ENCODE measurements at places on chromosomes 11 and 22.

DNA sequence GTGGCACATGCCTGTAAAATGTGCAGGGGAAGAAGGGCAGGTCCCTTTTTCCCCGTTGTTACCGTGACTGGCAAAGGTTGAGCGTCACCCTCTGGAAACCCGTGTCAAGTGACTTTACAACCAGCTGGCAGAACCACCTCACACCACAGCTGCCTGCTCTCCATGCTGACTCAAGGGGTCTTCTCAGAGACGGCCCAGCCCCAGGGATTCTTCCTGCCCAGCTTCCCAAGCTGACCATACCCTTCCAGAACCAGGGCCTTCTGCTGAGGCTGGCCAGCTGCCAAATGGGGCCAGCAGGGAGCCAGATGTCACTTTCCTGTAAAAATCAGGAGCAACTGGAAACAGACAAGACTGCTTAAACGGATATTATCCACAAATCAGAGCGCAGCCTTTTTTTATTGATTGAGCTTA is 6.3 kb downstream of the PC start:
- peak; percentile 55 for DNase-seq

- peak; percentile 92 for DNase-seq
Observed at GRCh38 chr11:95912902-95913560, 10.9 kb downstream of the MTMR2 start.

DNA sequence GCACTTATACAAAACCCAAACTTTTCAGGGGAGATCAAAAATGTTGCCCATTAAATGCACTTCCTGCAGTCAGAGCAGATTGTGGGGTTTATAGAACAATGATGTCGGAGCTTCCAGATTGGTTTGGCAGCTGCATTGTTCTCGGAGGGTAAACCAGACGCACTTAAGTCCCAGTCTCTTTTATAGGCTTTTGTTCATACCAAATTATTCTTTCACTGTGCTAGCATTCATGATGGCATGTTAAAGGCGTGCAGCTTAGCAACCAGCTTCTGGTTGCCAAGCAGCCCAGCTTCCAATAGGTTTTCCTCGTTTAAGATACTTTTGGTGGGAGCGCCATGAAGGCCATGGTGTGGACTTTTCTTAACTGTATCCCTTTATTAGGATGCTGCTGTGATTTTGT is 40.9 kb downstream of the ZC3H12C start:
- no peak for DNase-seq

GRCh38 chr11:1131033-1131911 is 26.5 kb upstream of the MUC5AC start:
- DNase-seq = no peak

- no peak for DNase-seq
Observed at GRCh38 chr11:11397036-11397415, 44.0 kb upstream of the CSNK2A3 start.

DNA sequence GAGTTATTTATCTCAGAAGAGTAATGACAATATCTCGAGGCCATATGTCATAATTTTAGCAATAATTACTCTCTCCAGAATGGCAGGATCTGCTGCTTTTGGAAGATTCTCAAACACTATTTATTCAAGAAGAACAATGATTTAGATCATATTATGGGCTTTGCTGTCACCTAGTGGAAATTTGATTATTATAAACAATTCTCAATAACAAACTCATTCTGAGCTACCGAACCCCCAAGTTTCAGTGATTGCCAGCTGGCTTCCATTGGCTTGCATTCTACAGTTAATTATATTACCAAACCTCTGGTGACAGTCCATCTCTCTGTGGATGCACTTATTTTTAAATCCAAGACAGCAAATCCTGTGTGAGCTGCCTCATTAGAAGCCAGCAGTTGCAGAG is 27.9 kb upstream of the SLC36A4 start:
- peak; percentile 38 for DNase-seq

- DNase-seq = no peak
Observed at GRCh38 chr22:44427611-44428470, 70.2 kb downstream of the RTL6 start.
